GM12864 (cell line): ENCODE measurements at places on chromosomes 13 and 19.

- no peak for DNase-seq
Observed at GRCh38 chr13:39016087-39016486, 21.8 kb downstream of the PROSER1 start.

DNA sequence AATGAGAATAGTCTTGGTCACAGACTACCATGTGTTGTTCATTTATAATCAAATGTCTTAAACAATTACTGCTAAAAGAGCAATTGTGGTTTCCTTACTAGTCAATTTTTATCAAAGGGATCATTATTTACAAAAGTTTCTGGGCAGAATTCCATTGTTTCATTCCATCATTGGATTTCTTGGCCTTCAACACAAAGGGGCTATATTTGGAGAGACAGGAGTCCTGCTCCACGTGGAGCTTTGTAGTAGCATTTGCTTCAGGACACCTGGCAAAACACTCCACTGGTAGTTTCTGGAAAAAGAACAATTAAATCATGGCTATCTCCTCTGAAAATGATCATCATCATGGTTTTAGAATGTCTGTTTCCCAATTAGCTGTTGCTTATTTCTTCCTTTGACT lies 22.3 kb upstream of the STARD13 start:
- no peak for DNase-seq

GRCh38 chr13:44930280-44930679 lies 59.0 kb downstream of the NUFIP1 start:
- no peak for DNase-seq

- DNase-seq = no peak
Observed at GRCh38 chr13:68551701-68552522, 1321.8 kb upstream of the PCDH9 start.

- no peak for DNase-seq
Observed at GRCh38 chr19:38190793-38191192, 33.2 kb downstream of the DPF1 start.

DNA sequence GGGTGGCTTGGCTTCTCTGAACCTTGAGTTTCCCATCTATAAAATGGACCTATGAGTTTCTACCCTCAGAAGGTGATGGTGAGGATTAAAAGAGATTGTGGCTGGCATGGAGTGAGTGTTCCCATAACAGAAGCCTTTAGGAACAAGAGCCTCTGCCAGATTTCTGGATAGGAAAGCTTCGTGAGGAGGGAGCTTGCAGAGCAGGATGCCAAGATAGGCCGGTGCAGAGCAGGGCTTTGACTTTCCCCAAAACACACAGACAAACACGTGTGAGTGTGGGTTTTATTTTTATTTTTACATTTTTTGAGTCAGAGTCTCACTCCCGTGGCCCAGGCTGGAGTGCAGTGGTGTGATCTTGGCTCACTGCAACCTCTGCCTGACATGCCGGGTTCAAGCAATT lies 3.7 kb upstream of the CNN1 start:
- DNase-seq = no peak
